ENCODE measurements at places on chromosomes 3 and 15.

DNA sequence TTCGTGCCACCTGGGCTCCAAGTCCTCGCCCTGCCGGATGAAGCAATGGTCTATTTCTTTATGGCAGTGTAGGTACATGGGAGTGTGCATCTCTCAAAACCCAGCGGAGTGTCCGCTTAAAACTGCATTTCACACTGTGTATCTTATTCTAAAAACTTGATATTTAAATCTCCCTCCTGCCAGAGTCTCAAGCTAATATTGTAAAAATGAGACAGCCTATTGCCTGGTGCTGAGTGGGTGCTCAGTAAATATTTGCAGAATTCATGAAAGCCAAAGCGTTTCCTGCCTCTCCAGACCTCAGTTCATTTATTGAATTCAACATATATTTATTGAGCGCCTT is 330 bp upstream of the TBC1D2B start:
- DNase-seq: no peak

DNA sequence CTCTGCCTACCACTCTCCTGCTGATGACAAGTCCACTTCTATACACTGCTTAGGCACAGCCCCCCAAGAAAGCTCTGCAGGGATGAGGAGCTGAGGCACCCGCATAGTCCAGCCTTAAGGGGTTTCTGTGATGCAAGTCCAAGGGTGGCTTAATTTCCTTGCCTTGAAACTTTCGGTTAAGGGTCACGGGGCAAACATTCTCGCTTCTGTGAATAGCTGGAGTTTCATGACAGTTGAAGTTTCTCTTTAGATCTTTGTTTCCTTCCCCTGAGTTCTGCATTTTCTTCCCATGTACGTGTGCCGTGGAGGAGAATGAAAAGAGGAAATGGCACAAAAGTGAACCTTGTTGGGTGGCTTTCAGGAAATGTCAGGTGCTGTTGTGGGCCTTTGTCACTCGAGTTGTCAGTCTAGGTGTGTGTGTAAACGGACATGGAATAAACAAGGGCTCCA is 7.0 kb downstream of the GPR160 start:
- no peak for DNase-seq

DNA sequence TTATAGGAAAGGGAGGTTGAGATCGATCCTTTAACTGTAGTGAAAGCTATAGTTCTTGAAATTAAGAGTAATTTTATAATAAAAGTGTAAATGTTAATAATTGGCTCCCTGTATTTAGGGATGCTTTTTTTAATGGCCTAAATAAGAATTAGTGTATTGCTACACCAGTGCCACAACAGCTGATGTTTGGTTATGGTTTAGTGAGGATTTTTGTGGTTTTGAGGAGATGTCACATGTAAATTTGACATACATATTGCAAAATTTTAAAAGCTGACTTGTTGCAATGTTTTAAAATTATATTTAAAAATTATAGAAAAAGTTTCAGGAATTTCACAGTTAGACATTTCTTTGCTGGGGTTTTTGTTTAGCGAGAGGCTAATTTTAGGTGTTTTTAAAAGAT is 3.9 kb downstream of the TSC22D2 start:
- DNase-seq: no peak

DNA sequence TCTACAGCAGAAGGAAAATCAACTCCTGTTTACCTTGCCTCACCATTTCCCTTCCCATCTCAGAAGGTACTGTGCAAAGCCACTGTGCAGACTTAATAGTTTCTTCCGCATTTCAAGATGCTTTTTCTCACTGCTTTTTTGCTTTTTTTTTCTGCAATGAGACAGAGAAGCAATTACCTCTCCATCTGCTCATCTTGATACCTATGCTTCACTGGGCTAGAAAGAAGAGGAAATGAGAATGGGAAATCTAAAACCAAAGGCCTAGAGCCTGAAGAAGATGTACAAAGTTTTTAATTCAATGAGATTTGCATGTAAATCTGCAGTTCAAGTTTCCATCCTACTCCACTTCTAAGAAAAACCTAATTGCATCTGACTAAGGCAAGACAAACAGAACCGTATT is 238.1 kb upstream of the SETMAR start:
- DNase-seq: no peak

DNA sequence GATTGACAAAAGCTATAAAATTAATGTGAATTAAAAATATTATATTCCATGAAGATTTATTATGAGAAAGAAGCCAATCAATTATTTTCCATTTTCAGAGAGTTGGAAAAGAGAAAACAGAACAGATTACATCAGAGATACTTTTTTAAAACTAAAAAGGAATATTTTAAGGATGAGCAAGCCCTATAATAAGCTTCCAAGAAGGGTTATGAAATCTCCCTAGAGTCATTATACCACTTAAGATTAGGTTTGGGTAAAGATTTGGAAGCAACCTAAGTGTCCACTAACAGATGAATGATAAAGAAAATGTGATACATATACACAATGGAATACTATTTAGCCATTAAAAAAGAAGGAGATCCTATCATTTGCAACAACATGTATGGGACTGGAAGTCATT is 51.6 kb upstream of the FSIP1 start:
- DNase-seq: no peak

DNA sequence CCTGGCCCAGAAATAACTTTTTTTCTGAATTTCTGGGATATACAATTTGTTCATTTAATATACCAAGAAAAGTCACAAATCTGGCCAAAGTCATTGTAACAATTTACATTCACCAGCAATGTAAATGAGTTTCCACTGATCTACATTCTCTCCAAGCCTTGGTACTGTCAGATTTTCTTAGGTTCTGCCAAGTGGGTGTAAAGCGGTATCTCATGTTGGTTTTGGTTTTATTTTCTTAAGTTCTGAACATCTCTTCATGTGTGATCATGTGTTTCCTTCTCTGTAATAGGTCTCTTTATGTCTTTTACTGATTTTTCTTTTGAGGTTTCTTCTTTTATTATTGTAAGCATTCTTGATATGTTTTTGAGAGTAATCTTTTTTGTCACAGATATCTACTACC is 235.6 kb upstream of the COL8A1 start:
- DNase-seq: no peak

- DNase-seq: no peak
Observed at GRCh38 chr15:98257290-98257689, 296.8 kb downstream of the ARRDC4 start.

DNA sequence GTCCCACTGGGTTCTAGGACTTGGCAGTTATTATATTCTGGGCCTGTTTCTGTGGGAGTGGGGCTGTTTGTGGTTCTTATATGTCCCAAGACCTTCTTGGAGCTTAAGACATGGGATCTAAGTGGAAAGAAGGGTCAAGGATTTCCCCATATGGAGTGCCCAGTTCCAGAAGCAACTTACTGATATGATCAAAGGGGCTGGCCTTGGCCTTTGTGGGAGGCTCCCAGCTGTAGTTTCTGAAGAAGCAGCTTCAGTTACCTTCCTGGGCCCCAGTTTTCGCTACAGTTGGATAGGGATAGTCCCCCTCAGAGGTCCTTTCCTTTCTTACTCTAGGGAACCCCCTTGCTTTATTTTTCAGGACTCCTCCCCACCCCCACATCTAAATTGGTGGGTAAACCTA is 56.0 kb downstream of the RAB11A start:
- no peak for DNase-seq

- no peak for DNase-seq
Observed at GRCh38 chr3:66438046-66438445, 62.8 kb downstream of the LRIG1 start.

- no peak for DNase-seq
Observed at GRCh38 chr3:64148955-64149653, 76.2 kb downstream of the PRICKLE2 start.

DNA sequence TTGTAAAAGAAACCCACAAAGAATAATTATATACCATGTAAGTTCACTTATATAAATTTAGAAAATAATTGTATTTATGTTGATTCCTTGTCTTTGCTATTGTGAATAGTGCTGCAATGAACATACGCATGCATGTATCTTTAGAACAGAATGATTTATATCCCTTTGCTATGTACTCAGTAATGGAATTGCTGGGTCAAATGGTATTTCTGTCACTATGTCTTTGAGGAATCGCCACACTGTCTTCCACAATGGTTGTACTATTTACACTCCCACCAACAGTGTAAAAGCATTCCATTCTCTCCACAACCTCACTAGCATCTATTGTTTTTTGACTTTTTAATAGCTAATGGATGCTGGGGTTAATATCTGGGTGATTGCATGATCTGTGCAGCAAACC is 149.4 kb upstream of the CNTN3 start:
- no peak for DNase-seq

GRCh38 chr15:68377766-68378165 is 54.2 kb downstream of the ITGA11 start:
- no peak for DNase-seq

GRCh38 chr15:75170711-75171341 is 30.9 kb upstream of the C15orf39 start:
- peak; percentile 1 for DNase-seq

DNA sequence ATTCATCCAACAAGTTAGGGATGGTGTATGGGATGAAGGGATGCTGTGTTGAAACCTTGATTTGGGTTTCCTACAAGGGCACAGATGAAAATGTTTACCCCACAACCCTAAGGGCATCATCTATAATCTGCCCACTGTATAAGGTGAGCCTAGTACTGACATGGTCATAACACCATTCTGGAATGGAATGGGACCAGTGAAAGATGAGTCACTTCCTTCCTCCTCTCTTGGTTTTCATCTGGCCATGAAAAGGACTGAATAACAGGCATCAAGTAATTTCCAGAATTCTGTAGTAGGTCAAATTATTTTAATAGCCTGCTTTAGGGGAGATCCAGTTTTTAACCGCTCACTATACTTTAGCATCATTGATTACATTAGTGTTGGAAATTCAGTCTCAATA is 538.6 kb downstream of the NR2F2 start:
- no peak for DNase-seq

DNA sequence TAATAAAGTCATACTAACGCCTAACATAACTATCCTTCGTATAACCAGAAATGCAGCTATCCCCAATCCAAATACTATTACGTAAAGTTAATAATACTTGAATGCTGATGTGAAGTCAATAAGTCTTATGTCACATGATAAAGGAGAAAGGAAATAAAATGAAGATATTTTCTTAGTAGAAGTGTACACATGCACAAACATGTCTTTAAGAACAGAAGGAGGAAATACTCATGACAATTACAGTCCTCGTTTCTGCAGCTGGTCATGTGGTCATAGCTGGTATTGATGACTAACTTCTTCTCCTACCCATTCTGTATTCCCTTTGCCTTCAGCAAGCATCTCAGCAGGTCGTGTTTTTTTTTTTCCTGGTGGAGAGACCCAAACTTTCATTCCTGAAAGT is 244.3 kb downstream of the CHL1 start:
- no peak for DNase-seq

GRCh38 chr3:194632226-194632808 is 902 bp downstream of the TMEM44 start:
- no peak for DNase-seq

- DNase-seq: peak; percentile 89
Observed at GRCh38 chr15:57114070-57114469, 195.6 kb downstream of the TCF12 start.

GRCh38 chr15:96002890-96003859 is 327.3 kb upstream of the NR2F2 start:
- no peak for DNase-seq

DNA sequence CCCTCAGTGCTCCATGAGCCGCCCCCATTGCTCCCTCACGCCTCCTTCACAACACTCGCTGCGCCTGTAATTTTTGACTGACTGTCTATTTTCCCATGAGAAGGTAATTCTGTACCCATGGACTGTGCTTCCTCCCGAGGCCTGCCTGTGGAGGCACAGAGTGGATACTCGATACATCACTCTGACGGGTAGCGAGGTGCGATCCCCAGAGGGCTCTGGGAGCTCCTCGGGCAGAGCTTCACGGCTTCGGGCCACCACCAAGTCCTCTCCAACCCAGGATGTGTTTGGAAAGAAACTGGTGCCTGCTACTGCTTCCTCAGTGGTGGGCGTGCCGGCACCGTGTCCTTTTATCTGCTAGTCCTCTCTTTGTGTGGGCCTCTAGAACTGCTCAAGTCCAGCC is 108.6 kb upstream of the DLG1 start:
- DNase-seq: no peak

DNA sequence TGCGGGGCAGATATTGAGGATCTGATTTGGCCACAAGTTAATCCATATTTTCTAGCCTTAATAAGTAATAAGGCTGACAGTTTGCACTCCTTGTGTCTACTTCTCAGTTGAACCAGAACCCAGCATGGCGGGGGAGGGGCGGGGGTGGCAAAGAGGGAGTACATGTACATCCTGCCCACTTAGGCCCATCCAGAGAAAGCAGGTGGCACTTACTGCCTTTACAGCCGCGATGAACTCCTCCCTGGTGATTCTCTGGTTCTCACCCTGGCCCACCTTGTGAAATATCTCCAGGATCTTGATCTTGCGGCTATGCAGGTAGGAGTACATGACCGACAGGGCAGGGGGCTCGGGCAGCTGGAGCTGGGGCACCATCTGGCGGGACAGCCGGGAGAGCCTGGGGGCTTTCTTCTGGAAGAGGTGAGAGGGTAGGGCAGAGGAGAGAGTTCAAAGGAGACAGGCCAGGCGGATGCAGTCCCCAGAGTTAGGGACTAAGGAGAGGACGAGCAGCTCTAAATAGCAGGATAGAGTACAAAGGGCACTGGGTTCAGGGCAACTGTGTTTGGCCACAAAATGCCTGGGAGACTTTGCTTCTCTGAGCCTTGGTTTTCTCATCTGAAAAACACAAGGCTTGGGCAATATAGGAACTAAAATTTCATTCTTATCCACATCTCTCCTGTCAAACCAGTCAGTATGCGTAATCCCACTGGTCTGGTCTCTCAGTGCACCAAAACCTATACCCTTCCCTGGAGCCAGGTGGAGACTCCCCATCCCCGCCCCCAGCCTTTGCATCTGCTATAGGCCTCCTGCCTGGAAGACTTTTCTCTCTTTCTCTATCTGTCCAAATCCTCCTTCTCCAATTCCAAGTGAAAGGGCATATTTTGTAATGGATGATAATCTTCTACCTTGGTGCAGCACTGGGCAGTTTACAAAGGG is 10.1 kb downstream of the EFCAB12 start:
- no peak for DNase-seq

- DNase-seq: no peak
Observed at GRCh38 chr3:72242326-72242725, 457.4 kb upstream of the PROK2 start.

DNA sequence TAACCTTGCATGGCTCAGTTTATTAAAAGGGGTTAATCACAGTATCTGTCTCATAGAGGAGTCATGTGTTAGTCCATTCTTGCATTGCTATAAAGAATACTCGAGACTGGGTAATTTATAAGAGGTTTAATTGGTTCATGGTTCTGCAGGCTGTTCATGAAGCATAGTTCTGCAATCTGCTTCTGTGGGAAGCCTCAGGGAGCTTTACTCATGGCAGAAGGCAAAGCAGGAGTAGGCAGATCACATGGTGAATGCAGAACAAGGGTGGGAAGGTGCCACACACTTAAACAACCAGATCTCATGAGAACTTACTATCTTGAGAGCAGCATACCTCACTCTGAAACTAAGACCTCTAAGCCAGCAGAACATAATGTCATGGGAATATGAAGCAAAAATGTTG is 42.2 kb upstream of the PTX3 start:
- DNase-seq: no peak

GRCh38 chr3:151379083-151379734 is 5.3 kb downstream of the P2RY12 start:
- DNase-seq: no peak
